Temporal lobe (tissue), 4 donors: ENCODE measurements at places on chromosomes 4 and X. TPM values are rescaled to one million over a fixed set of nuclear protein-coding genes. Genes with fewer than 3 reads are reported as not detected.

The SSX4 gene
- not detected for total RNA-seq

The CYTL1 gene
- 0.49 TPM for total RNA-seq

The DDIT4L gene
- 0.25 TPM for total RNA-seq

The IL2RG gene
- total RNA-seq = 0.25 TPM

The TRIM61 gene
- 0.98 TPM for total RNA-seq

The PRKX gene
- total RNA-seq = 16.5 TPM
